Stimulated activated CD4-positive, alpha-beta T cell treated with anti-CD3 and anti-CD28 coated beads, TNF-alpha, amount 100 ng/mL, for 4 hours (primary cell): ENCODE measurements at places on chromosomes 5 and 9.

DNA sequence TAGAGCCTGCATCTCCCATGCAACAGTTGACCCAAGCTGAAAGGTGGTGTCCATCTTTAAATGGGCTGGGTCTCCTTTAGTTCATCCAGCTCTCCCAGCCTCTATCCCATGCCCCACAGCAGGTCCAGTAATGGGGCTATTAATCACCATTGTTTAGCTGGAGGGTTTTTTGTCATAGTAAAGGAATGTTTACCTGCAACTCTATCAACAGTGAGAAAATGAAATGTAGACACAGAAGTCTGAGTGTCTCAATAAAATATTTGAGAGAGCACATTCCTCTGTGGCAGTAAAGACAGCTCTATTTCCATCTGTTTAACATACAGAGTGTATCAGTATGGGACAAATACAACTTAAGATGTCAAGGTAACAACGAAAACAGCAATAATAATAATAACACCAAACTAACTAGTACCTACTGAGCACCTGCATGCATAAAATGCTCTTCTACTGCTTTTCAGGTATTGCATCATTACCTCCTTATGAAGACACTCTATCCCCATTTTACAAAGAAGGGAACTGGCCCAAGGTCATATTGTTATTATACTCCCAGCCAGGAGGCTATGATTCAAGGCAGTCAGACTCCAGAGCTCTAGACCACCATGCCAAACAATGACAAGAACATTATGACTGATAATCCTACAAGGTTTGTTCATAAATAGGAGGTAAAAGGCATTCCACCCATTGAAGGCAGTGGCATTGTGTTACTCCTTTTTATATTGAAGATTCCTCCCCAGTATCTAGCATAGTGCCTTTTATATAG, 21.0 kb upstream of the C5orf58 start:
- DNase-seq = no peak

GRCh38 chr5:137279521-137280231, 219.4 kb downstream of the SPOCK1 start:
- DNase-seq = no peak

DNA sequence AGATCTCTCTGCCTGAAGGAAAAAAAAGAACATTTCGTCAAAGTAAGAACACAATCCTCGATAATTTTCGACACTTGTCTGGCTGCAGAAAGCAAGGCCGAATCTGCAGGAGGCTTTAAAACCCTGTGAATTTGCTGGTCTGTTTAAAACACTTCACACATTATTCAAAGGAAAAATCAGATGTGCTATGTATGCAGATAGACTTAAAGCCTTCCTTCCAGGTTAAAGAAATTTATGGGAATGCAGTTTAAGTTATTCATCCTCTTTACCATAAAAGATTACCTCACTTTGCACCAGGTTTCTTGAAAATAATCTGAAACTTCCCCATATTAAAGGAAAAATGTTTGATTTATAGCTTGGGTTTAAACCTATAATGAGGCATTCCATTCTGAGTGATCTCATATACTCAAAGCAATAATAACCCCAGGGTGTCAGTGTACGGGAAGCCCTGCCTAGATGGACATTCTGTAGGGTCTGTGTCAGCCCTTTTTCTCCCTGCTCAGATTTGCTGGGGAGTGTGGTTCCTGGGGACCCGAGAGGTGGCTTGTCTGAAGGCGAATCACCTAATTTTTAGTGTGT, 323.5 kb upstream of the SLC24A2 start:
- DNase-seq = no peak

- DNase-seq = no peak
Measured at GRCh38 chr9:93955111-93955980, at the start of gene BARX1. Gene BARX1 (minus strand): TSS chr9:93955355. CDS start chr9:93955146, 209 bp downstream.

- DNase-seq = no peak
Measured at GRCh38 chr5:22852807-22853660, at the start of gene CDH12. Gene CDH12 (minus strand): TSS chr5:22853344.

GRCh38 chr5:135133181-135133580, 99.2 kb upstream of the PITX1 start:
- no peak for DNase-seq

DNA sequence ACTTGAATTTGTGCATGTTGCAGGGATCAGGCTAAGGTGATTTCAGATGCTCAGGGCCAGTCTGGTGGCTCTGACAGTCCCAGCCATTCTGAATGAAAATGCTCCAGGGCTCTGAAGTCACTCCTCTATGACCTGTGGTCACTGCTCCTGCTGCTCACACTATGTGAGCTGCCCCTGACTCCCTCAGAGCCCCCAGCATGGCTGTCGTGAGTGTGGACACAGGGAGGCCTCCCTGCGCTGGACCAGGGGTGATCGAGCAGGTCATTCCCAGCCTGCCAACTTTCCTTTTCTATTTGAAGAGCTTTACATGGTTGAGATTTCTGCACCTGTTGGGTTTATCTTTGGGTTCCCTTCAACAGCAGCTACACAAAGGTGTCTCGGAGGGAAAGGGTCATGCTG, 74.5 kb downstream of the WNK2 start:
- no peak for DNase-seq

DNA sequence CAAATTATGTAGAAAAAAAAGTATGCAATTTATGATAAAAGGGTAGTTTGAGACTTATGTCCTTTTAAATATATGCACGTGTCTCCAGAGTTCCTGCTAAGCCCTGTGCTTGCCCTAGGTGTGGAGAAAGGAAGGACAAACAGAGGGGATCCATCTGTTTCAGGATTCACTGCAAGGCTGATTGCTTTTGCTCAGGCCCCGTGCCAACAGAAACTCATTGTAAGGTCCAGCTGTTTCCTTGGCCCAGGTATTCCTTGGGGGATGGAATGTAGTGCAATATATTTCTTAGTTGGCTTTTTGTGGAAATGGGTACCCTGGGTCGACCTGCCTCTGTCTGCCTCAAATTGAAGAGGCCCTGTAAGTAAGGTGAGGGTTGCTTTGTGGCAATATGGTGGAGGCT, 268.6 kb upstream of the CLINT1 start:
- DNase-seq = no peak

DNA sequence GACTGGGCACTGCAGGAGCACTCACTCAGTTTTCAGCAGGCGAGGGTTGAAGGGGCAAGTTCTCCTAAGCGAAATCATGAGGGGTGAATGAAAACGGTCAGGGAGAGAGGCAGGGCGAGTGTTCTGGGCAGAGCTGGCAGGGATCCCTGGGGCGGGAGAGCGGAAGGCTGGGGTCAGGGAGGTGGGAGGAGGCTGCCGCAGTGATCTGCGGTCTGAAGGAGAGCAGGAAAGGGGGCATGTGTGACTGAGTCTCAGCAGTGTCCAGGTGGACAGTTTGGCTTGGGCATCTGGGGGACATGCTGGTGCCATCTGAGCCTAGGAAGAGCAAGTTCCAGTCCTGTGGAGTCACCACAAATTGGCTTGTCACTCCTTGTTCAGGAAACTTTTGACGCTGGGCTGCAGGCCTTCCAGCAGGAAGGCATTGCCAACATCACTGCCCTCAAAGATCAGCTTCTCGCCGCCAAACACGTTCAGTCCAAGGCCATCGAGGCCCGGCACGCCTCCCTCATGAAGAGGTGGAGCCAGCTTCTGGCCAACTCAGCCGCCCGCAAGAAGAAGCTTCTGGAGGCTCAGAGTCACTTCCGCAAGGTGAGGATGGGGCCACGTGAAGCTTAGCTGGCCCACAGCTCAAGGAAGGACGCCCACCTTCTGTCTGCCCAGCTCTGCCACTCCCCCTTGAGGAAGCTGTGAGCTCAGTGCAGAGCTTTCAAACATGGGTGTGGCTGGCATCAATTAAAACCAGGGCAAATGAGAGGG, 31.1 kb downstream of the DYNC2I2 start:
- DNase-seq = no peak

- no peak for DNase-seq
Measured at GRCh38 chr9:34256987-34257585, 72.0 kb downstream of the KIF24 start.

DNA sequence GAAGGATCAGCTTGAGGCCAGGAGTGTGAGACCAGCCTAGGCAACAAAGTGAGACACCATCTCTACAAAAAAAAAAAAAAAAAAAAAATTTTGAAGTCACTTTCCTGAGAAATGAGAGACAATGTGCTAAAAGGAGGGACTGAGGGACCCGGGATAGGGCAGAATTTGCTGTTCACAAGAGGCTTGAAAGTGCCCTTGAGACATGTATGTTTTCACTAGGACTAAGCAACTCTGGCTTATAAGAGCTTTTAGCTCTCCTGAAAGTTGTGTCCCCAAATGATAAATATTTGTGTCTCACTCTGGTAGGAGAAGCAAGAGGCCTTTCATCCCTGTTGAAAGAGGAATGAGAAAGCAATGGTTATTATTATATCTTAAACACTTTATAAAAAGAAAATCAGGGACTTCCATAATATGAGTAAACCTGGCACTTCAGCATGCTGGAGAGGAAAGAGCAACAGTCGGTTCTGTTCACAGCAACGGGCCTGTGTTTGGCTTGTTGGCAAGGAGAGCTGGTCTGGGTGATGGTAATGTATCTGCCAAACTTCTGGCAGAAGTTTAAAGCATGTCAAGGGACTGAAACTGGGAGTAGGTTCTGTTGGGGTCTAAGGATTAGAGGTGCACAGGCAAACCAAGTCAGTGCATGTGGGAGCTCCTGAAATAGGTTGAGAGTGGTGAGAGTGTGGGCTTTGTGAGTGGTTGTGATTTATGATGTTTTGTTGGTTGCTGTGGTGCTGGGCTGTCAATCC, 32.2 kb downstream of the ENTREP1 start:
- no peak for DNase-seq

GRCh38 chr9:91199739-91200497, 161.8 kb downstream of the AUH start:
- DNase-seq = no peak

DNA sequence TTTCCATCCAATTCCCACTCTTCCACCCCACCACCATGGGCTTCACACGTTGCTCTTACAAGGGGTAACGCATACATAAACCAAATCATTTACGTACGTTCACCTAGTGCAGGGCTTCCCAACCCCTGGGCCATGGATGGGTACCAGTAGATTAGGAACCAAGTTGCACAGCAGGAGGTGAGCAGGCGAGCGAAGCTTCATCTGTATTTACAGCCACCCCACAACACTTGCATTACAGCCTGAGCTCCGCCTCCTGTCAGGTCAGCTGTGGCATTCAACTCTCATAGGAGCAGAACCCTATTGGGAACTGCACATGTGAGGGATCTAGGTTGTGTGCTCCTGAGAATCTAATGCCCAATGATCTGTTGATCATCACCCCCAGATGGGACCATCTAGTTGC, 82.3 kb downstream of the CEMIP2 start:
- DNase-seq = no peak

- DNase-seq = no peak
Measured at GRCh38 chr9:121975801-121976277, 117.3 kb downstream of the TTLL11 start.

GRCh38 chr9:136726631-136727191, 14.3 kb downstream of the DIPK1B start:
- DNase-seq = no peak

GRCh38 chr5:117058740-117059139, 484.1 kb upstream of the SEMA6A start:
- no peak for DNase-seq

DNA sequence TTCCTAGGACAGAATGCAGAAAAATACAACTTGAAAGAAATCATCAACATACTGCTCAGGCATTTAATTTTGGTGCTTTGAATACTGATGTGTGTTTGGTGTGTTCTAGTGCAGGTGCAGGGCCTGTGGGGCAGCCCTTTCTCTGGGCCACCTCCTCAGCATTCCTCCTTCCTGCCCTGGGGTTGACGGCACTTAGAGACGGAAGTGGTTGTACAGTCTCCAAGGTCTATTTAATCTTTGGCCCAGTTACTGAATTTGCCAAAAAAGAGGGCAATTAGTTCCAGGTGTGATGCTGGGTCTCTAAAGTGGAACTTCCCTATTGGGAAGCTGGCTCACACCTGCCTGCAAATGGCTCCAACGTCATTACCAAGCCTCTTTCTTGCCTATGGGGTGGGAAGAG, 269.0 kb downstream of the SH3GL2 start:
- DNase-seq = no peak

DNA sequence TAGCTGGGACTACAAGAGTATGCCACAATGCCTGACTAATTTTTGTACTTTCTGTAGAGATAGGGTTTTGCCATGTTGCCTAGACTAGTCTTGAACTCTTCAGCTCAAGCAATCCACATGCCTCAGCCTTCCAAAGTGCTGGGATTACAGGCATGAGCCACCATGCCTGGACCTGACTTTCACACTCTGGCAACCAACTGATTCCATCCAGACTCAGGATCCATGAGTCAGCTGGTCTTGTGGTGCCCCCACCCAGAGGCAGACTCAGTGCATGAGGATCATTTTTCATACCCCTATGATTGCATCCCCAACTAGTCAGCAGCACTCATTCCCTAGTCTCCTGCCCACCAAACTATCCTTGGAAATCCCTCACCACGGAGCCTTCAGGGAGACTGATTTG, 375.9 kb downstream of the ANXA1 start:
- no peak for DNase-seq

GRCh38 chr9:81465468-81466011, 223.8 kb downstream of the TLE1 start:
- no peak for DNase-seq

DNA sequence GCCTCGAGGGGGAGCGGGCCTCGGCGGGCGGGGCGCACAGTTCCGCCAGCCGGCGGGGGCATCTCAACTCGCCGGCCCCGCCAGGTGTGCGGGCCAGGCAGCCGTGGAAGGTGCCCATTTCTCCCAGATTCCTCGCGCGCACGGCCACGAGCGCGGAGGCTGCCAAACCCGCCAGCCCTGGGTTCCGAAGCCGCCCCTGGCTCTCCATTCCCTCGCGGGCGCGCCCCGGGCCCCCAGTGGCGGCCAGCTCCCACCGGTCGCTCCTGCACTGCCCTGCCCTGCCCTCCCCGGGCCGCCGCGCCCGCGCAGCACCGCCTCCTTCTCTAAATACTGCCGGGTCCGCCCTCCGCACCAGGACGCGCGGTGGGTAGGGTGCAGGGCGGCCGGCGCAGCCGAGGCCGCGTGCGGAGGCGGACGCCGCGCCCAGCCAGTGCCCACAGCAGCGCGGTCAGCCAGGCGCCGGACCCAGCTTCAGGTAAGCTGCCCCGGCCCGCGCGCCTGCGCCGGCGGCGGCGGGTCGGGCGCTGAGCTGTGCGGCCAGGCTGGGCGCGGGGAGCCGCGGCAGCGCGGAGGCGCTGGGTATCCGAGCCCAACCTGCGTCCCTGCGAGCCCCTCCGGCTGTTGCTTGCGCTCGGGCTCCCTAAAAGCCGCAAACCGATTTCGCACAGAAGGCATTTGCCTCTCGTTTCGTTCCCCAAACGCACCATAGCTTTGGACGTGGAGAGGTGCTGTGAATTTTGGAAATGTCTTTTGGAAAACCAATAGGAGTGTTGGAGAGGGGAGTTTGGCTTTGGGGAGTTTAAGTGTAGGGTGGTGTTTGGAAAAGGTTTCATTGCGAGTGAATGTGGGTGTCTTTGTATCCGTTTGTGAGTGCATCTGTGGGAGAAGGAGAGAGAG, at the start of gene TMEM171:
TSS of gene TMEM171 (plus strand) at position 354 of the 897 bp plus-strand sequence. CDS start 2,799 bp downstream, outside the sequence.
- no peak for DNase-seq
